ENCODE measurements at places on chromosomes 5 and 9. TPM values are rescaled to one million over a fixed set of nuclear protein-coding genes. Genes with fewer than 3 reads are reported as not detected.
A peak's percentile ranks its signal among the peaks of the same experiment; 100 is the strongest.

DNA sequence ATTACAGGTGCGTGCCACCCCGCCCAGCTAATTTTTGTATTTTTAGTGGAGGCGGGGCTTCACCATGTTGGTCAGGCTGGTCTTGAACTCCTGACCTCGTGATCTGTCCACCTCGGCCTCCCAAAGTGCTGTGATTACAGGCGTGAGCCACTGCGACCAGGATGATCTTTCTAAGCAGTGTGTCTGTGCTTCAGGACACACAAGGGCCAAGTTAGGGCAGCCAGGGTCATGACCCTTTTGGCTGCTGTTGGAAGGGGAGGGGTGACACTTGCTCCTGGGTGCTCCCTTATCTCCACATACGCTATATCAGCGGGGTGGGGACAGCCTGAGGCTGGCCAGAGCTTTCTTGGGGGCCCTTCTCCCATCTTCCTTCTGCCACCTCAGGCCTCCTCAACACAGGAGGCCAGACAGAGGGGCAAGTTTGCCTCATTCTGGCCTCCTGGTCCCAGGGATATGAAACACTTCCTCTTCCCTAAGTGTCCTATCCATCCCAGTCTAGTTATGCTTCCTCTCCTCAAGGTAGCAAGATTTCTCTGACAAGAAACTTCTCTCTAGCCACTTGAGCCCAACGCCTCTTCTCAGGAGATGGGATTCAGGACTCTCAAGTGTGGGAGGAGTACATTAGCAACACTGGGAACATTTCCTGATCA is 1.9 kb upstream of the ZNF79 start:
- no peak for DNase-seq
- H3K27ac ChIP-seq: no peak overlapping the region

- no peak overlapping the region for H3K27ac ChIP-seq
- no peak overlapping the region for H3K4me3 ChIP-seq
- no peaks in the 10 kb centered on the region for H3K4me1 ChIP-seq
These were observed 88.1 kb upstream of the ADAMTS19 start for GRCh38 chr5:129372025-129372424.

DNA sequence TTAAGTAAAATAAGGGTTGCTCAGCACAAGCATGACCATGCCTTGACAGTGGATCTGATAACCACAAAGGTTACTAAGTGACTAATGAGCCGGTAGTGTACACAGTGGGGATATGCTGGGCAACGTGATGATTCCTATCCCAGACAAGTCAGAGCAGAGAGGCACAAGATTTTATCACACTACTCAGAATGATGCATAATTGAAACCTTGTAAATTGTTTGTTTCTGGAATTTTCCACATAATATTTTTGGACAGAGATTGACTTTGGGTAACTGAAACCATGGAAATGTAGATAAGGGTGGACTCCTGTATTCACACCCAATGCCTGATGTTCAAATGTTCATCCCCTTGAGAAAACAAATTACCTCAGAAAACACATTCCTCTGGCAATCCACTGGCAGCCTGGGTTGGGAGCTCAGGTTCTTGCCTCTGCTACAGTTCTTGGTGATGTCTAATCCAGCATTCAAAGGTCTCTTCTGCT is 16.2 kb upstream of the ERAP1 start:
- H3K27me3 ChIP-seq: no peaks in the 10 kb centered on the region
- no peaks in the 10 kb centered on the region for H3K4me1 ChIP-seq
- no peaks in the 10 kb centered on the region for H3K36me3 ChIP-seq

- no peaks in the 10 kb centered on the region for H3K27me3 ChIP-seq
- H3K4me3 ChIP-seq: no peak overlapping the region
- no peaks in the 10 kb centered on the region for H3K4me1 ChIP-seq
These were observed 15.2 kb upstream of the AFAP1L1 start for GRCh38 chr5:149256451-149256850.

DNA sequence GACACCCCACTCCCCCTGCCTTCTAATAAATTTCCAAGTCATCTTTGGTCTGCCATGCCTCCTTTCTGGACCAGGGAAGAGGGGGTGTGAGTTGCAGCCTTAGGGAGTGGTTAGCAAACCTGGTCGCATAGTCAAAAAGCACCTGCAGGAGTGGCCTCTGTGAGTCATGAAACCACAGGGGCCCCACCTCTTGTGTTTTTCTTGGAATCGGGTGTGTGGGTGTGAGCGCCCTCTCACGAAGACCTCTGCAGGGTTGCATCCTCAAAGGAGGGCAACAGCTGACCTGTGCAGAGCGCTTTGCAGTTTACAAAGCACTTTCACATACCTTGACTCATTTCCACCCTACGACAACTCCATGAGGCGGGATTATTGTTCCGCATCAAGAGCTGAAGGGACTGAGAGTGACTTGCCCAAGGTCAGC is 36.8 kb upstream of the TEX48 start:
- no peaks in the 10 kb centered on the region for H3K36me3 ChIP-seq
- H3K4me3 ChIP-seq: no peak overlapping the region
- H3K4me1 ChIP-seq: no peaks in the 10 kb centered on the region
- peak; percentile 52 for DNase-seq

GRCh38 chr5:90506221-90506620 is 23.2 kb downstream of the LYSMD3 start:
- no peak overlapping the region for H3K4me3 ChIP-seq
- no peak overlapping the region for H3K27ac ChIP-seq
- H3K36me3 ChIP-seq: no peaks in the 10 kb centered on the region
- no peaks in the 10 kb centered on the region for H3K4me1 ChIP-seq

DNA sequence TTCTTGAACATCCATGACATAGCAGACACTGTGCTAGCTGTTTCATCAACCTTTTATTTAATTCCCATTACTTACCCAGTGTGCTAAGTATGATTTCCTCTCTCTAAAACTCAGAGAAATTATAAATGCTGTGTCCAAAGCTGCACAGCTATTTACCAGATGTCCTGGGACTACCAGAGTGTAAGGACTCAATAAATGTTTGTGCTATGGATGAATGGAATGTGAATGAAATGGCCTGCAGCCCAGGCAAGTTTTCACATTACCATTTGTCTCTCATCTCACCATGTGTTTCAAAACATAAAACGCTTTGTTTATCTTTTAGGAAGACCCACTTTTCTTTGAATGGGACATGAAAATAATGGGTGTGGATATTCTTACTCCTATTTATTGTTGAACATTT is 96.2 kb downstream of the ARHGEF28 start:
- no peaks in the 10 kb centered on the region for H3K27me3 ChIP-seq
- H3K4me1 ChIP-seq: no peaks in the 10 kb centered on the region
- H3K4me3 ChIP-seq: no peak overlapping the region
- DNase-seq: no peak
- H3K27ac ChIP-seq: no peak overlapping the region

DNA sequence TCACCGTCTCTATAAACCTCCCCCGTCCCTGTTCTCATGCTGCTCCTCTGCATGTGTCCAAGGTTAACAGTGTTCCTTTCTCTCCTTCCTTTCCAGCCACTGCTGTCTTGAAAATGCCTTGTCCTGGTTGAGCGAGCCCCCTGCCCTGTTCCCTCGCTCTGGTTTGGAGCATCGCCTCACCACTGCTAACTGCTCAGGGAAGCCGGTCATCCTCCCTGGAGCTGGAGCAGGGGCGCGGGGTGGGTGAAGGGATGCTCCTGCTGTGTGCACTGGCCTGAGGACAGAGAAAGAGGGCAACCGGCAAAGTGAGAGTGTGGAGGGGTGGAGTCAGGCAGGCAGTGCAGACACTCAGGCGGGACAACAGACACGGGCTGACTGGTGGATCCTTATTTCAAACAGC is 19.4 kb downstream of the UBE2QL1 start:
- no peaks in the 10 kb centered on the region for H3K4me1 ChIP-seq
- H3K36me3 ChIP-seq: no peaks in the 10 kb centered on the region
- no peaks in the 10 kb centered on the region for H3K27me3 ChIP-seq

- no peaks in the 10 kb centered on the region for H3K27me3 ChIP-seq
- no peaks in the 10 kb centered on the region for H3K4me1 ChIP-seq
- no peaks in the 10 kb centered on the region for H3K36me3 ChIP-seq
- peak overlapping the region; percentile 35 for H3K4me3 ChIP-seq
- peak overlapping the region; percentile 87 for H3K27ac ChIP-seq
These were observed 1.4 kb upstream of the SPTAN1 start for GRCh38 chr9:128550770-128551656.

- H3K4me3 ChIP-seq: no peak overlapping the region
- H3K36me3 ChIP-seq: no peaks in the 10 kb centered on the region
- H3K27me3 ChIP-seq: no peaks in the 10 kb centered on the region
- H3K4me1 ChIP-seq: peaks cover 9% of the 10 kb centered on the region
These were observed 5.9 kb upstream of the SLC22A5 start for GRCh38 chr5:132363431-132364112.

DNA sequence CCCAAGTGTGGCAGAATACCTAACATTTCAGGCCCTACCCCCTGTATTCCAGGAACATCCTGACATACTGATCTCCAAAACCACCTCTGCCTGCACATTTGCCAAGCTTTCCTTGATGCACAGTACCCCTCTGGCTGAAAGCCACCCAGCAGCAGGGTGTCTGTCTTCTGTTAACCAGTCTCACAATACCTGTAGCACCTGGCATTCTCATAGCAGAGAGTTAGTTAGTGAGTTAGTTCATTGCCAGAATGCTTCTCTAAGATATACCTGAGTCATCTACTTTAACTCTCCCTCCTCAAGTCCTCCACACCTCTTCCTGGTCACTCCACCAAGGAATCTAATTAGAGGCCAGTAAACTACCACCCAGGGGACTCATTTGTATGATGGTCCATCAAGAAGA is 46.1 kb upstream of the IL7R start:
- no peak for DNase-seq
- H3K27ac ChIP-seq: no peak overlapping the region
- H3K36me3 ChIP-seq: no peaks in the 10 kb centered on the region
- no peaks in the 10 kb centered on the region for H3K27me3 ChIP-seq
- no peaks in the 10 kb centered on the region for H3K4me1 ChIP-seq

- H3K36me3 ChIP-seq: no peaks in the 10 kb centered on the region
- H3K4me1 ChIP-seq: no peaks in the 10 kb centered on the region
- no peaks in the 10 kb centered on the region for H3K27me3 ChIP-seq
- H3K27ac ChIP-seq: no peak overlapping the region
- H3K4me3 ChIP-seq: no peak overlapping the region
These were observed 57.8 kb downstream of the GTF3C4 start for GRCh38 chr9:132728071-132728470.

DNA sequence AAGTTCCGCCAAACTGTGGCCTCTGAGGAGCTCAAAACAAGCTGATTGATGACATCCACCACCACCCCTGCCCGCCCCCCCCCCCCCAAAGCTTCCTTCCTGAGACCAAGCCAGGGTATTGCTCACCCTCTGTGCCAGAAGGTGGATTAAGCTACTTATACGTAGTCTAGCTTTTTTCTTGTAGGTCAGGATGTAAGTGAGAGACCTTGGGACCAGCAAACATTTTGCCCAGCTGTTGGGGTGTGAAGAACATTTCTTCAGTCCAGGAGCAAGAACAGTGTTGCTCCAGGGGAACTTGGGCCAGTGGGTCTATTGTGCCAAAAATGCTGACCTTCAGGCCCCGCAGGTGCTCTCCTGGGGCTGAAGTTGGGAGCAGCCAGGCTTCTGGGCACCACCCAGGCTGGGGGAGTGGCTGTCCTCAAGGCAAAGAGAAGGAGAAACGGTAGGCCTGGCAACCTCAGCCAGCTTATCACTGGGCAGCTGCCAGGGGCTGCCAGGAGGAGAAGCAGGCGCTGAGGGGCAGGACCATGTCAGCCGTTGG is 18.0 kb downstream of the NEURL1B start:
- H3K36me3 ChIP-seq: no peaks in the 10 kb centered on the region
- no peak overlapping the region for H3K4me3 ChIP-seq
- no peaks in the 10 kb centered on the region for H3K27me3 ChIP-seq
- H3K4me1 ChIP-seq: no peaks in the 10 kb centered on the region
- DNase-seq: peak; percentile 84

- H3K27me3 ChIP-seq: peaks cover 3% of the 10 kb centered on the region
- no peak overlapping the region for H3K27ac ChIP-seq
- no peaks in the 10 kb centered on the region for H3K36me3 ChIP-seq
- H3K4me1 ChIP-seq: no peaks in the 10 kb centered on the region
- no peak for DNase-seq
- no peak overlapping the region for H3K4me3 ChIP-seq
These were observed 601.3 kb downstream of the PSAT1 start for GRCh38 chr9:78898234-78898633.

DNA sequence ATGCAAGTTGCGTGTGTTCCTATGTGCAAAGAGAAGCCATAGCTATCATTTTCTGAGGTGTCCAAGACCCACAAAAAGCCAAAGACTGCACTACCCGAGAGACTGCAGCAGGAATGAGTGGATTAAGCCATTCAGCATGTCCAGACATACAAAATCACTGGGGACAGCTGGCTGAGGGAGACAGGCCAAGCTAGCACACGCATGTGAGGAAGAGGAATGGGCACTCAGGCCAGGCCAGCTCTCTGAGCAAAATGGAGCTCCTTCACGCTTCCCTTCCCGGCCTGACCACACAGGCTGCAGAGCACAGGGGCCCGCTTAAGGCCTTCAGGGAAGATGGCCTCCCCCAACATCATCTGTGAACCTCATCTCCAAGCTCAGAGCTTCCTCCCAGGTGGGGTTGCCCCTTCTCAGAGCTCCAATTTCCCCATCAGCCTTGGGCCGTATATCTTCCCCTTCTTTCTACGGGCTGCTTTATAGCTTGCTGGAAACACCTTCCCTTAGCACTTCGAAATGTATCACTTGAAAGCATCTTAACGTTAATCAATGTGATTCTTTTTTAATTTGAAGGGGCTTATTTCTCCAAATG is 8.4 kb downstream of the DCANP1 start:
- H3K27me3 ChIP-seq: no peaks in the 10 kb centered on the region
- H3K27ac ChIP-seq: no peak overlapping the region
- DNase-seq: no peak
- H3K36me3 ChIP-seq: no peaks in the 10 kb centered on the region
- H3K4me3 ChIP-seq: no peak overlapping the region
- H3K4me1 ChIP-seq: no peaks in the 10 kb centered on the region

- DNase-seq: no peak
- no peaks in the 10 kb centered on the region for H3K4me1 ChIP-seq
- no peak overlapping the region for H3K27ac ChIP-seq
These were observed 21.4 kb upstream of the CCNJL start for GRCh38 chr5:160333721-160334120.

- H3K4me3 ChIP-seq: no peak overlapping the region
- DNase-seq: no peak
- H3K36me3 ChIP-seq: no peaks in the 10 kb centered on the region
- no peak overlapping the region for H3K27ac ChIP-seq
- no peaks in the 10 kb centered on the region for H3K27me3 ChIP-seq
These were observed 237.4 kb upstream of the WWC1 start for GRCh38 chr5:168054091-168054490.

LCN1 gene
- not detected for total RNA-seq

C7 gene
- total RNA-seq: 412 TPM

JADE2 gene
- total RNA-seq: 39.8 TPM

ST8SIA4 gene
- 19.7 TPM for total RNA-seq

TAS2R1 gene
- not detected for total RNA-seq

GPR150 gene
- total RNA-seq: 0.23 TPM

MEF2C gene
- total RNA-seq: 186 TPM

SPATA6L gene
- 6.7 TPM for total RNA-seq

INSL6 gene
- total RNA-seq: not detected

SLC25A2 gene
- 0.69 TPM for total RNA-seq

F2RL1 gene
- 1.9 TPM for total RNA-seq

TMCO6 gene
- 11.9 TPM for total RNA-seq

All from aorta (tissue), 5 donors.